ENCODE measurements at places on chromosomes 2 and 18. TPM values are rescaled to one million over a fixed set of nuclear protein-coding genes. Genes with fewer than 3 reads are reported as not detected.

The REG1A gene
- total RNA-seq = 885 TPM

GRCh38 chr2:154439156-154439555 is 259.3 kb upstream of the KCNJ3 start:
- DNase-seq = no peak

DNA sequence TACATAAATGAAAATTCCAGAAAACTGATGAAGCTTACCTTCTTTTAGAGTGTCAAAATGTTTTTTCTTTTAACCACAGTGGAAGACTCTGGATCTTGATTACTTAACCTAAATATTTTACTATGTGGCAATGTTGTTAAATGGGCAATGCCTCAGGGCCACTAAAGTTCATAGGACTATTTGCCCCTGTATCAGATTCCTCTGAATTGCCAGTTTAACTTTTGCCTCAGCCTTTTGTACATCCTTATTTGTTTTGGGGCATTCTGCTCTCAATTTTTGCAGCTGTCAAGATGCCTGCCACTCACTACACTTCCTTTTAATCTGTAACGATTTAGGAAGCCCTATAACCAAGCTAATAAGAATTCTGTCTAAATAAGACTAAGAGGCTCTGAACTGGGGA is 31.7 kb upstream of the SERTAD2 start:
- DNase-seq = no peak

- DNase-seq = no peak
Observed at GRCh38 chr2:88321449-88322248, 130.8 kb downstream of the FOXI3 start.

DNA sequence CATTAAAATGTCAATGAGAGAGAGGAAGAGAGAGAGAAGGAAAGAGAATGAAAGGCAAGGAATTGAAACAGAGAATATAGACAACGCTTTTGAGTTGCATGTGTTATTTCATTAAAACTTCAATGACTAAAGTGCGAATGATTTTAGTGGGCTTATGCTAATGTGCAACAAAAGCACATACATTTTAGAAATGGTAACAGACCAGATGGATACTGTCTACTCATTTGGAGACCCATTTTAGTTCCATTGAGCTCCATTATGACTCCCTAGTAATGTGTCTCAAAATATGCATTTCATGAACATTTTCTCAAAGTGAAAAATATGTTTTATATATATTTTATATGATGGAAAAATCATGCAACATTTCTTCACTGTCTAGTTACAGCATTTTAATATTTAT is 622.2 kb upstream of the GCFC2 start:
- DNase-seq = no peak

Measured in mucosa of descending colon (tissue), 3 donors.